H7 (cell line): ENCODE measurements at places on chromosomes 4 and X.

DNA sequence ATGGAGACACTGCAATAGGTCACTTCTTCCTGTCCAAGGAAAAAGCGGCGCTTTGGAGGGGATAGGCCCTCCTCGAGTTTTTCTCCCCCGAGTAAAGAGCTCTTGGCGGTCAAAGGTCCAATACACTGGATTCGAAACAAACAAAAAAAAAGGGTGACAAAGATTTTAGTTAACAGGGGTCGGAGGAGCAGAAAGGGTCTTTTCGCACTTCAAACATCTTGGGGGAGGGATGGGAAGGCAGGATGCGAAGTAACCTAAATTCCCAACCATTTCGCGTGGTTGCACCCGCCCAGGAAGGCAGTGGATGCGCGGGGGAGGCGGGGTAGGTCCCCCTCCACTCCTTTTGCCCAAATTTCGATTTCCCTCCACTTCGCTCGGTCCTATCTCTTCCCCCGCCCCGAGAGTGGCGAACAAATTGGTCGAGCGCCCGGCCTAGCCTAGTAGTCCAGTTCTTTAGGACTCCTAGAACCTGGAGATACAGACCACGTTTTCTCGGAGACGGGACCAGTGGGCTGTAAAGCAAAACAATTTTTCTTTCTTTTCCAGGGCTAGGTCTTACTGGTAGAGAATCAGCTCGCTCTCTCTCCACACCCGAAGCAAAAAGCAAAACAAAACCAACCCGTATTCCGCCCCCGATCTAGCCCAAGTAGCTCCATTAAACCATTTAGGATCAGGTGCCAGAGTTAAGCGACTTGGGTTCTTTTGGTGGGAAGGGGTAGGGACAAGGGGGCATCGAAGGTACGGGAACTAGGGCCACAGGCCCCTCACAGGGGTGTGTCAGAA lies 2.0 kb upstream of the STAG2 start:
- peak; percentile 65 for DNase-seq

DNA sequence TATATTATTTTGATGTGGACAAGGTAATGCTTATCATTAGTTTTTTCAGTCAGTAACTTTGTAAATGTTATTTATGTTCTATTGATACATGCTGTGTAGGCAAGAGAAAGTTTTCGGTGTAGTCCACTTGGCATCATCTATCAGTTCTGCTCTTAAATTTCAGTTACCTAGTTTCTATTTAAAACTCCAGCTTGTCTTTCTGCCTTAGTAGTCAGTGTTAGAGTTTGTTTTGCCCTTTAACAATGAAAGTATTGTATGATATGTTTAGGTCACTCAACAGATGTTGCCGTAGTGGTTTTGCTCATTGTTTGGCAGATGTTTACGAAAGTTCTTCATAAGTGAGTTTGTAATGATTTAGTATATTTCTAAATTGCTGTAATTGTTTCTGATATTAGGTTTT lies 34.9 kb upstream of the FHDC1 start:
- DNase-seq: no peak

DNA sequence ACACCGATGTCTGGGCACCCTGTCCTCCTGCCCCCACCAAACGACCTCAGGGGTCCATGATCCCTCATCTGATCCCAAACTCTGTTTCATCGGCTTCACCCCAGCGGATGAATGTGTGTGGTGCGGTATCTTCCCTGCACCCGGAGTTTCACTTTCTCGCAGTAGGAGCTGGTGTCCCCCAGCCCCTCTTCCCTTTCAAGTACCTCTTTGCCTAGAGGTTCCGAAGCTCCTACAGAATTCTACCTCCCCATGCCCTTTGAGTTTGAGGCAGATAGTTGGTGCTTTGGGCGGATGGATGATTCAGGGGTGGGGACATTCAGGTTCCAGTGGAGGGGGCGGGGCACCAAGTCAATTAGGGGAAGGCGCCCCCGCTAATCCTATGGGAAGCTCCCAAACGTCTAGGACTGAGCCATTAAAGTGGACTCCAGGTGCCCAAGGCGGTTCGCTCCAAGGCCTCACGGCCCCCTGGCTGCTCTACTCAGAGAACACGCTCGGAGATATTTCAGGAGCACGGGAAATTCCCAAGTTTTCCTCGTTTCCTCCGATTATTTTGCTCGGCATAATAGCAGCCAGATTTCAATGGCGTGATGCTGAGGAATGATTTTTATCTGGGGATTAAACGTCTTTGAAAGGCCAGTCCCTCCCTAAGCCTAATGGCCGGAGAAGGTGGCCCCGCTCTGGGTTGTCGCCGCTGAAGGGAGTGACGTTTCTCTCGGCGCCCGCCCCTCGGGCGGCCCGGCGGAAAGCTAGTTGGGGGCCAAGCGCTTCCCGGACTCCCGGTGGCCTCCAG lies 1.3 kb downstream of the MSX1 start:
- peak; percentile 80 for DNase-seq

- no peak for DNase-seq
Observed at GRCh38 chrX:115013705-115014104, 3.7 kb downstream of the IL13RA2 start.

GRCh38 chrX:43899878-43900815 lies 17.9 kb upstream of the MAOB start:
- DNase-seq: no peak

DNA sequence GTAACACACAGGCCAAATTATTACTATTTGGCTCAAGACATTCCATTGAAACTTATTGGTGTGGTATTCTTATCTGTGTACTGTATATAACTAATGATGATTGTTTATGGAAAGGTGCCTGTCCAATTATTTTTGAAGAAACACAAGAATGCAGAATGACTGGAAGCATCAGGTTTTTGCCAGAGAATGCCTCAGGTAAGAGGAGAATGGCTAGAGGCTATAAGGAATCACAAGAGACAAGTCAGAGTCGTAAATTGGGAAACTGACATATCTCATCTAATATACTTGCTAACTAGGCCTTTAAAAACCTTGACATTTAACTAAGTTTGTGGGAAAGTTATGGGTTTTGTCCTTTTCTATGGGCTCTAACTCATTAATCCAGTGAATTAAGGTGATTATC lies 69.3 kb upstream of the TTC29 start:
- no peak for DNase-seq

GRCh38 chr4:30671926-30672448 lies 48.2 kb upstream of the PCDH7 start:
- DNase-seq: no peak

DNA sequence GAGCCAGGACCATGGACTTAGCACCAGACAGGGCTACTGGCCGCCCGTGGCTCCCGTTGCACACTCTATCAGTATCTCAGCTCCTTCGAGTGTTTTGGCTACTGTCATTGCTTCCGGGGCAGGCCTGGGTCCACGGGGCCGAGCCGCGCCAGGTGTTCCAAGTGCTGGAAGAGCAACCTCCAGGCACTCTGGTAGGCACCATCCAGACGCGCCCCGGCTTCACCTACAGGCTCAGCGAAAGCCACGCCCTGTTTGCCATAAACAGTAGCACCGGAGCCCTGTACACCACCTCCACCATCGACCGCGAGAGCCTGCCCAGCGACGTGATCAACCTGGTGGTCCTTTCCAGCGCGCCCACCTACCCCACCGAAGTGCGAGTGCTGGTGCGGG lies 1.6 kb downstream of the FAT4 start:
- DNase-seq: peak; percentile 52

- peak; percentile 47 for DNase-seq
Observed at GRCh38 chrX:107025545-107025944, 25.5 kb upstream of the MORC4 start.

DNA sequence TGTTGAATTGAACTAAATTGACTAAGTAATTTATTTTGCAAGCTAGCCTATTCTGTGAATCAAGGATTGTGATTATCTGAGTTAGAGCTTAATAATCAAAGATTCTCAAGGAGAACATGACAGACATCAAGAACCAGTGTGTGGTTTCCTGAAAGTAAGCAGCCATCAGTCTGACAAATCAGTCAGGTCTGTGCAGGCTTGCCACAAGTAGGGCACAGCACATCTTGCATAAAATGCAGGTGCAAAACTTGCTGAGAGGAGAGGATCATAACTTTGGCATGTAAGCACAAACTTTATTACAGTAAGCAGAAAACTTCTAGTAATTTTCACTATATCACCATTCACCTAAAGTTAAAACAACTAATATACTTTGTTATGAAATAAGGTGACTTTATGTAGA lies 22.5 kb downstream of the FAM241A start:
- no peak for DNase-seq

DNA sequence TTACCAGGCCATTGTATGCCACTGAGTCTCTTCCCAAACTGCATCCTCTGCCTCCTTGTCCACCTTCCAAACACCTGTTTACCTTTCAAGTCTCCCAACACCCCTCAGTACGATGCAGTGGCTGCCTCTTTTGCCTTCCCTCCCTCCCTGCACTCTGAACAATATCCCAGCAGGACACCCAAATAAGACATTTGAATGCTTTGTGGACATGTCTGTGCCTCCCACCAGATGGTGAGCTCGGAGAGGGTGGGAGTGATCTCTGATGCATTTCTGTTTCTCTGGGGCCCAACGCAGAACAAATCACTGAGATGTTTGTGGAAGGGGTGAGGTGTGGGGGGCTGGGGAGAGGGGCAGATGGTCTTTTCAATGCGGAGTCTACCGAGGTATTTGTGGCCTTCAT lies 33.4 kb downstream of the PJA1 start:
- DNase-seq: no peak

GRCh38 chr4:244471-244870 lies 60.8 kb downstream of the ZNF732 start:
- peak; percentile 15 for DNase-seq

GRCh38 chr4:89660444-89661172 lies 176.4 kb downstream of the SNCA start:
- DNase-seq: no peak

GRCh38 chrX:129731228-129731627 lies 7.6 kb upstream of the XPNPEP2 start:
- DNase-seq: no peak

DNA sequence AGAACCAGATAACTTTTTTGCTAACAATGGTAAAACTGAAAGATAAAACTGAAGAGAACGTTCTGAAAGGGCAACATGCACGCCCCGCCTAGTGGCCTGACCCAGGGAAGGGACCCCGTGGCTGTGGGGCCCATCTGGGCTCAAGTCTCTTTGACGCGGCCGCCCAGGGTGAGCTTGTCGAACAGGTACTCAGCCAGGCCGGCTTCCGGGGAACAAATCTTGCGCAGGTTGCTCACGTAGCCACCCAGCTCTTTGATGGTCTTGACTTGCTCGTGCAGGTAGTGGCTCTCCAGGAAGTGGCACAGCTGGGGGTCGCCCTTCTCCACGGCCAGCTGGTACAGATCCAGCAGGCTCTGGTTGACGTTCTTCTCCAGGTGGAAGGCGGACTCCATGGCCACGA lies 579 bp downstream of the FTHL17 start:
- no peak for DNase-seq

DNA sequence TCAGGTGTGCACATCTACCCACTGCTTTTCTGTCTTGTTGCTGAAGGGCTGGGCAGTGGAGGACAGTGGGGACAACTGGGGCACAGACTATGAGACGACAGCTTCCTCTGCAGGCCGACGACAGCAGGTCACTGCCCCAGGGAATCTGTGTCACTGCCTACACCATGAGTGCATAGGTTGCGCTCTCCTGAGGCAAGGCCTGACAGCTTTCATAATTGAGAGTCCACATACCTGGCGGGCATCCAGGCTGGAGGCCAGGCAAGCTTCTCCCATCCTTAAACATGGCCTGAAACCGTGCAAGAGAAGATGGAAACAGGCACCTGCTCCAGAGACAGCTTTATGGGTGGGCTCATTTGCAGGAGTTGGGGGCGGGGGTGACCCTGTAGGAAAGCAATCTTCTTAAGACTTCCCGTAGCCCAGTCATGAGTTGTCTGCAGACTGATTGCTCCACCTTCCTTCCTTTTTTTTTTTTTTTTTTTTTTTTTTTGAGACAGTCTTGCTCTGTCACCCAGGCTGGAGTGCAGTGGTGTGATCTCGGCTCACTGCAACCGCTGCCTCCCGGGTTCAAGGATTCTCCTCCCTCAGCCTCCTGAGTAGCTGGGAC lies 2.9 kb downstream of the ANOS1 start:
- no peak for DNase-seq

DNA sequence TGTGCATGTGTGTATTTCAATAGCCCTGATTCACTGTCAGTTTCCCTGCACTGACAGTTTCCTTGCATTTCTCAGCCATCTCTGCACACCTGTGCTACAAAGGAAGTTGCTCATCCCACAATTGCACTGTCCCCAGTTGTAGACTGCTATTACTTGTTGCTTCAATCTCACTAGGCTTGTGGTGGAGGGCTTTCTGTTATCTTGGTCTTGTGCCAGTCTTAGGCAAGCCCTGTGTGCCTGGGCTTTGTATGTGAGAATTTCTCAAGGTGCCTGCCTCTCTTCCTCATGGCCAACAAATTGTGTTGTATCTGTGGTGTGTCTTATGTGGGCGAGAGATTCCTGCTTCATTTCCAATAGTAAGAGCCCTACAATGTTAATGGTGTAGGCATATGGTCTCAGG lies 467.4 kb downstream of the GRIA2 start:
- DNase-seq: no peak

GRCh38 chr4:151835467-151835866 lies 74.7 kb upstream of the GATB start:
- DNase-seq: no peak

- no peak for DNase-seq
Observed at GRCh38 chr4:14338585-14339265, 663.6 kb upstream of the CPEB2 start.

- DNase-seq: peak; percentile 30
Observed at GRCh38 chrX:55011294-55011693, 11.1 kb downstream of the APEX2 start.

DNA sequence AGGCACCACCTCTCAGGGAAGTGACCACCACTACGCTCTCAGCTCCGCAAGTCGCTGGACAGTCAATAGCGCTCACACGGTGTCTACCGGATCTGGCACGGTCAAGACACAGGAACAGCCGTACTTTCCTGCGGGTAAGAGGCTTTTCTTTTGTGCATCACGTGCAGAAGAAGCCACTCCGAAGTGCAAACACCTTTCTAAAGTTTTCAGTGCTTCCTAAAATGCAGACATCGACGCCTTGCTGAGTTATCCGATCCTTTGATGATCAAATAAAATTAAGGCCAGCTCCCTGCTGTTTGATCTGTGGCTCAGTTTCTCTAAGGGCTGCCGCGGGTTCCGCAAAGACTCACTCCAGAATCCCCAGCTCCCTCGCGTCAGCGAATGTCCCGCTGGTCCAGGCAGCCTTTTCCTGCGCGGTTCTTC lies 71.8 kb downstream of the FBXO8 start:
- no peak for DNase-seq

DNA sequence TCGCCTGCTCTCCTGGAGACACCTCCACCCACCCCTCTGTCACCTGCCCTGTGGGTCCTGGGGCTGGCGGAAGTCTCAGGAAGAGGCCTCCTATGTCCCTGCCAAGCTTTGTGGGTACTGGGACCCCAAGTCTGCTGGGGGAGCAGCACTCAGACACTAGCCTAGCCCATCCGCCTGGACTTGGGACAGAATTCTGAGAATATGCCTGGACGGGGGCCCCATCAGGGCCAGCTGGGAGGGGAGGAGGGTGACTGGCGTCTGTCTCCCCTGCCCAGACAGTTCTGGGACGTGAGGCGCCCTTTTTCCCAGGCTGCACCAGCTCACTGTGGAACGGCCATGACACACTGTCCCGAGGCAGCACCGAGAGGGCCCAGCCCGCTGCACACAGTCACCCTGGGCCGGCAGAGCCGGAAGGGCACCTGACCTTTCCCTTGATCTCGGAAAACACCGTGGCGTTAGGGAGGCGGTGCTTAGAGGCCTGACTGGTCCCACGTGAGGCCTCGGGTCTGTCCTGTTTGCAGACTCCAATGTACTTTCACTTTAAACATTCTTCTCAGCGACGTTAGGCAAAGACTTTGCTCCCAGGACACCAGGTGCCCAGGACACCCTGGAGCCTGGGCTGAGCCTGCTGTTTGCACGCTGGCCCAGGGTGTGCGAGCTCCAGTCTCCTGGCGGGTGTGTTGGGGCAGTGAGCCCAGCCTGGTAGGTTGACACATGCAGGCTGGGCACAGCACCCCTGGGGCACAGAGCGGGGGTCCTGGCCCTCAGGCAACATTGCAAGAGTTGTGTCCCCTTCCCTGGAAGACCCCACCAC lies 700 bp downstream of the SLC26A1 start:
- DNase-seq: no peak
